ENCODE measurements at places on chromosomes 5 and 9.

DNA sequence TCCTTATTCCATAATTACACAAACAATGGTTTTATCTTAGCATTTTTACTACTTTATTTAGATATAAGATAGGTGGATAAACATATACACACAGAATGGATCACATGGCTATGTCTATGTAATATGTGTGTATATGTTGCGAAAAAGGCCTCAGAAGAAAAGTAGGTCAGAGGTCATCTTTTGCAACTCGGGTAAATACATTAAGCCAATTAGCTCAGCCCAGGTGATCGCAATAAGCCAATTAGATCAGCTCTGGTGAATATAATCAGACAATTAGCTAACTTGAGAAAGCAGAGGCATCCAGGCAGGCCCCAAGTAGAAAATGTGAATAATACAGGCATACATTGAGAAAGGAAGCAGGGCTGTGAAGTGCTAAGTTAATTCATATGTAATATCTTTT is 24.3 kb downstream of the SLCO4C1 start:
- no peak for DNase-seq

DNA sequence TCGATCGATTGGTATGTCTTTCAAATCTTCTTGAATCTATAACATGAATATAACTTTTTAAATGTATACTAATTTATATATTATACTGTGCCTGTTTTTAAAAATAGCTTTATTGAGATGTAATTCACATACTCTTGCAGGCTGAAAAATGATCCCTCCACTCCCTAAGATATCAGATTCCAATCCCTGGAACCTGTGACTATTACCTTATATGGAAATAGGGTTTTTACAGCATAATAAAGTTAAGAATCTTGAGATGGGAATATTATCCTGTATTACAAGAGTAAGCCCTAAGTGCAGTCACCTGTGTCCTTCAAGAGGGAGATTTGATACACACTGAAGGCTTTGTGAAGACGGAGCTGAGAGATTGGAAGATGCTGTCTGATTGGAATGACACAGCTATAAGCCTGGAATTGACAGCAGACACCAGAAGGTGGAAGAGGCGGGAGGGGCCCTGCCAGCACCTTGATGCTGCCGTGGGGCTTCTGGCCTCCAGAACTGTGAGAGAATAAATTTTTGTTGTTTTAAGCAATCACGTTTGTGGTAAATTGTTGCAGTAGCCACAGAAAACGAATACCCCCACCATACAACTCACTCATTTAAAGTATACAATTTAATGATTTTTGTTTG is 161.3 kb downstream of the RMI1 start:
- no peak for DNase-seq

- no peak for DNase-seq
These were observed 150.8 kb downstream of the EFNA5 start for GRCh38 chr5:107519900-107520354.

GRCh38 chr5:81315336-81315735 is 13.9 kb downstream of the ZCCHC9 start:
- DNase-seq = peak; percentile 48

GRCh38 chr5:102802708-102803458 is 47.8 kb downstream of the PAM start:
- DNase-seq = no peak

GRCh38 chr9:133366435-133366834 is 9.4 kb downstream of the SURF4 start:
- no peak for DNase-seq

- DNase-seq = no peak
These were observed 60.9 kb upstream of the ORM1 start for GRCh38 chr9:114261987-114262386.

- DNase-seq = no peak
These were observed 9.8 kb upstream of the CPLX2 start for GRCh38 chr5:175861337-175862130.

- no peak for DNase-seq
These were observed 11.3 kb downstream of the PDGFRB start for GRCh38 chr5:150144246-150144801.

DNA sequence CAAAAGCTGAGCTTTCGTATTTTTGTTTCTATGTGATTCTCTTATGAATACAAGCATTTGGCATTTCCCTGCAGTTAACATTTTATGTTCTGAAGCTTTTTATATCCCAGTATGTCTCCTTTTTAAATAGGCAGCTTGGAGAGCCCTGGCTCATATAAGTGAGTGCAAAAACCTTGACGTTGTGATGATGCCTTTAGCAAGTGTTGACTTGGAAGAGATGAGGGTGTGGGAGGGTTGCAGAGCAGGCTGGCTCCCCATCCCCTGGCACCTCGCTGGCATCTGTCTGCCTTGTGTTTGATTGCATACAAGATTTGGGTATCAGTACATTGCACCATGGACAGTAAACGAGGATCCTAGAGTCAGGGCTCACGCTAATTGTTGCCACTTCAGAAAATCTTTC is 42.1 kb upstream of the DIRAS2 start:
- DNase-seq = no peak

DNA sequence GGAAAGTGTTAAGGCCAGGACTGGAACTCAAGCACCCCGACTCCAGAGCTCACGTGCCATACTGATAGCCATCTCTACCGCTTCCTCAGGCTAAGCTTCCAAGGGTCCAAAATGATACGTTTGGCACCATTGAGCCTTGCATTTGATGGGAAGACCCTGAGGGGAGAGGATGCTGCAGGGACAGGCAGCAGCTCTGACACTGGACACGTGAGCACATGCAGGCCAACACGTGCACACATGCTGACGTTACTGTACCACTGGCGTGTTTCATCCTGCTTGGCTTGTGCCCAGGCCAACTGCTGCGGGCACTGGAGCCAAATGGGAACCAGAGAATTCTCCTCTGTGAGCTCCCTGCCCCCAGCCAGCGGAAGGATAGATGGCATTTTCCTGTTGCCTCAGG is 5.2 kb downstream of the FAT2 start:
- DNase-seq = no peak

DNA sequence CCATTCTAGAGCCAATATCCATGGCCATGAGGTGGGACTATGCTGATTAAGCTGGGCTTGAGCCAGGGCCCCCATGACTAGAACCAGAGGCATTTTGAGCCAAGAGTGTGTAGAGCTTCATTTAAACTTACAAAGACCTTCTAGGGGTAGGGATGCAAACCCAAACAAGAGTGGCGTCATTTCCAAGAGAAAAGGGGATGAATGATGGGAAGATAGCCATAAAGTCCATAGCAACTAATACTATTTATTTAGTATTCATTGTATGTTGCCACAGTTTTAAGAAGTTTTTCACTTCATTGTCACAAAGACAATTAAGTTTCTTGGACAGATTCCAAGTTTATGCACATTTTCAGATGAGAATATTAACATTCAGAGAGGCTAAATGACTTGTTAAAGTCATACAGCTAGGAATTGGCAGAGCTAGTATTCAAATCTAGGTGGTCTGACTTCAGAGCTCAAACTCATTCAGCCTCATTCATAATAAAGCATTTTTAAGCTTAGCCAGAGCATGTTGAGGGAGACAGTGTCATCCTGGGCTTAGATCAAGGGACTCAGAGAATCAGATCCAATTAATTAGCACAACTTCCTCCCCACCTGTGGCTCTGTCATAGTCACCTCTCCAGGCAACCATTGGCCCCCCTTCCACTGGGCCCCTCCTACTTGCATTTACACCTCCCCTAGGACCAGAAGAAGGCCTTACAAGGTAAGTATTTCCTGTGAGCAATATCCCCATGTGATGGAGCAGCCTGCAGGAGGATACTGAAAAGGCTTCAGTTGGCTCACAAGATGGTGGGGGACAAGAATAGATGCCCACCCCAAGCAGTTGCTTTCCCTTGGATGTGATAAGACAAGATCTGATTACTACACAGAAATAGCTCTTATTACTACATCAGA is 95.0 kb upstream of the PCSK1 start:
- DNase-seq = no peak

GRCh38 chr5:178547753-178548415 is 42.3 kb downstream of the COL23A1 start:
- no peak for DNase-seq

- DNase-seq = peak; percentile 5
These were observed 265.0 kb upstream of the FAM174A start for GRCh38 chr5:100270023-100270771.

- no peak for DNase-seq
These were observed 24.7 kb downstream of the SLC1A3 start for GRCh38 chr5:36631154-36631553.

- no peak for DNase-seq
These were observed 62.6 kb upstream of the IER5L start for GRCh38 chr9:129240581-129241211.

DNA sequence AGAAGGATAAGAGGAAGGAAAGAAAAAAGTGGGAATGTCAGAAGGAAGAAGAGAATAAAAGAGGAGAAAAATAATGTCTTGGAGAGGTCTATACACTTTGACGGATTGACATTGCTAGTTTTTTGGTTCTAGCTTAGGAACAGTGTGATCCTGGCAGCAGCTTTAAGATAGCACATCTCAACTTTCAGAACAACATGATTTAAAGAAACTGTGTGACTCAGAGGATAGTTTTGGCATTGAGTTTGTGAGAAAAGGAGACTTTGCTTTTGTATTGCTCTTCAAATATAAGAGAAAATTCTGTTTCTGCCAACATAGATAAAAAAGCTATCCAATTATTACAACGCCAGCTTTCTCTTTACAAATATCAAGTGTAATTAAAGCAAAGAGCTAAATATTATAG is 260.7 kb upstream of the ARRDC3 start:
- DNase-seq = no peak

- DNase-seq = no peak
These were observed 46.9 kb upstream of the HSD17B4 start for GRCh38 chr5:119405419-119405818.

DNA sequence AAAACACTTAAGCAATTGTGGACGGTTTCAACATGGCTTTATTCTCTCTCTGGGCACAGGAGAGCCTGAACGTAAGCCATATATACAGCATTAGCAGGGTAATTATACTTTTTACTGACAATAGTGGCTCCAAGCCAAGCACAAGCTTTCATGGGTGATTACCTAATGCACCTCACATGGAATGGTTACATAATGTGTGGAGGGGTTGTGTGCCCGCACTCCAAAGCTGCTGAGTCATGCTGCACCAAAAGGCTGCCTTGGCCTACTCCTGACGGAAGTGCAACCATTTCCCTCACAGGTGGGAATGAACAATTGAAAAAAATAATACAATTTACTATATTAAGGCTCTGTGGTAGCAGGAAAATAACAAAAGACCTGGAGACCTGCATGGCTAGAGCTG is 86.5 kb upstream of the ATP10B start:
- no peak for DNase-seq

DNA sequence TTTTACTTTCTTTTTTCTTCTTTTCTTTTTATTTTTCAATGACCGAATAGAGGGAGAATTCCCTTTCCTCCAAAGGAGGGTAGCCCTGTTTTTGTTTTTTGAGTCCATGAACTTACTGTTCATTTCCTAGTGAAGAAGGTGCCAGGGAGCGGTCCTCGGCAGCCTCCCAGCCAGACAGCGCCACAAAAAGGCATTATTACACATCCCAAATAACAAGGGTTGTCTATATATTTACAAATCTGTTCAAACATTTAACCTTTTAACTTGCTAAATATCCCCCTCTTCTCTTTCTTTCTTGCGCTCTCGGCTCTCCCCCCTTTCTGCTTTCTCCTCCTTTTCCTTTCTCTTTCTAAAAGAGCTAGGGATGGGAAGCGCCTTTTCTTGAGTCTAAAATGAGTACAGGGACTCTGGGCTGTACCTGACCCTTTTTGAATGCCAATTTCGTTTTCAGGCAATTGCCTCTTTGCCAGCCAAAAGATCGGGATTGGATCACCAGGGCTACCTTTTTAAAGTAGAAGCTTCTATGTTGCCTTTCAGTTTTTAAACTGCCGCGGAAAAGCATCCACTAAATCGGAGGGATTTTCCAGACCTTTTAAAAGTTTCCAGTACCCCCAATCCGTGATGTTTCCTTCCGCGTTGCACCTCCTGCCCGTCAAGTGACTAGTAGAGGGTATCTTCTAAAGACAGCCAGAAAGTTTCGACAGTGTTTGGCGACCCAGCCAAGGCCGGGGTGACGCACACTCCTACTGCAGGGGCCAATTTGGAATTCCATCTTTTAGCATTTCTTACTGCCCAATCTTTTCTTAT is 125.6 kb downstream of the TMEM161B start:
- DNase-seq = no peak

GRCh38 chr5:174531782-174532191 is 192.6 kb upstream of the MSX2 start:
- DNase-seq = no peak

DNA sequence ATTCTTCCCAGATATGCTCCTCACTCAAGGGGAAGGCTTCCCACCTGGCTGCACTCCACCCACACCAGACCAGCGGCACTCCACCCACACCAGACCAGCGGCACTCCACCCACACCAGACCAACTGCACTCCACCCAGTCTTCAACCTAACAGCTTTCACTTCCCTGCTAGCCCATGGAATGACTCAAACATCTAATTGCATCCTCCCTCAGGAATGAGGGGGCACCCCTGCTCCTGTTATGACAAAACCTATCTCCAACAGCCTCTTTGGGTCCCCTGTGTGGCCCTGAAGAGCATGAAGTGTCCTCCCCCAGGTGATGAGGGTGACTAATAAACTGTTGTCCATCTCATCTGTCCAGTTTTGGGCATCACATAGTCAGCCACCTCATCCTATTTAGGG is 556.6 kb upstream of the TUSC1 start:
- no peak for DNase-seq

DNA sequence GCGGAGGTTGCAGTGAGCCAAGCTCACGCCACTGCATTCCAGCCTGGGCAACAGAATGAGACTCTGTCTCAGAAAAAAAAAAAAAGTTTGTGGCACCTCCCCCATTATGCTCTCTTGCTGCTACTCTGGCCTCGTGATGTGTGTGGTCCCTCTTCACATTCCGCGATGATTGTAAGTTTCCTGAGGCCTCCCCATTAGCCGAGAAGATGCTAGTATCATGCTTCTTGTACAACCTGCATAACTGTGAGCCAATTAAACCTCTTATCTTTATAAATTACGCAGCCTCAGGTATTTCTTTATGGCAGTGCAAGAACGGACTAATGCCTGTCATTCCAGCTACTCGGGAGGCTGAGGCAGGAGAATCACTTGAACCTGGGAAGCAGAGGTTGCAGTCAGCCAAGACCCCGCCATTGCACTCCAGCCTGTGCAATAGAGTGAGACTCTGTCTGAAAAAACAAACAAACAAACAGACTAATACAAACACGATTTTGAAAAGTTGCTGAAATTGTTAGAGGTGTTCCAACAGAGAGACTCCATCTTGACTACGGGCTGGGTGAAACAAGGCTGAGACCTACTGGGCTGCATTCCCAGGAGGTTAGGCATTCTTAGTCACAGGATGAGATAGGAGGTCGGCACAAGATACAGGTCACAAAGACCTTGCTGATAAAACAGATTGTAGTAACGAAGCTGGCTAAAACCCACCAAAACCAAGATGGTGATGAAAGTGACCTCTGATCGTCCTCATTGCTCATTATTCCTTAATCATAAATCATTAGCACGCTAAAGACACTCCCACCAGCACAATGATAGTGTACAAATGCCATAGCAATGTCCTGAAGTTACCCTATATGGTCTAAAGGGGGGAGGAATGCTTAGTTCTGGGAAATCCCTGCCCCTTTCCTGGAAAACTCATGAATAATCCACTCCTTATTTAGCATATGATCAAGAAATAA is 8.3 kb upstream of the AFF4 start:
- no peak for DNase-seq
